Caco-2 (cell line): ENCODE measurements at places on chromosomes 6 and 20.

DNA sequence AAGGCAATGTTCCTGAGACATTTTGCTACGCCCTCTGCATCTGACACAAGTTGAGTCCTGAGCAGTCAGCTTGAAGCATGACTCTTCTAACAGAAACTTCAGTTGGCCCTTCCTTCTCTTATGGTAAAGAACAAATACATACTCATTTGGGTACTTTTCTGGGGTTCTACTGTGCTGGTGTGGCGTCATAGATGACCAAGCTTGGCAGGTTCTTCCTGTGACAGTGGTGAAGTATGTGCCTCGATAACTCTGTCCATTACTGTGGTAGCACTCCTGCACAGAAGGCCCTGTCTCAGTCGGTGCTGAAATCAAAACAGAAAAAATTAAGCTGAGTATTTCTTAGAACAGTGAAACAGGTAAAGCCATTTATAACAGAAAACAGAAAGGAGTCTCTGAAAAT, 152.5 kb downstream of the SLC22A3 start:
- DNase-seq = no peak

GRCh38 chr6:33716379-33716778, 4.9 kb upstream of the UQCC2 start:
- DNase-seq = no peak

DNA sequence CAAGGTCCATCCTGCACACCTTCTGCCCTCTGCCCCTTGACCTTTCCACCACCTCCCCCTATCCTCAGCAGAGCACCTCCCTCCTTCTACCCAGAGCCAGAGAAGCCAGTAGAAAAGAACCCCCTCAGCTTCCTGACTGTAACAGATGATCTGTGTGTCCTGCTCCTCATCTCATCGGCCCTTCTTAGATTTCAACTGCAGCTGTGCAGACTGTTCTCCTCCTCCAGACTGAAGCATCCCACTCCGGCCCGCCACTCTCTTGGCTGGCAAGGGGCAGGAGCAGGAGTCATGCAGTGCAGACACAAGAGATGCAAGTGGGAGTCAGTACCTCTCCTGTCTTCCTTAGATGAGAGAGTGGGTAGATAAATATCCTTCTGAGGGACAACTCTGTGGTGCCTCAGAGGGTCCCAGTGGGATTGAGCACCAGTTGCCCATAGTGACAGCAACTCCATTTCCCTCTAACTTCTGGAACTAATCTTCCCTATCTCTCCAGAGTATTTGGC, 163.5 kb upstream of the MLN start:
- no peak for DNase-seq

DNA sequence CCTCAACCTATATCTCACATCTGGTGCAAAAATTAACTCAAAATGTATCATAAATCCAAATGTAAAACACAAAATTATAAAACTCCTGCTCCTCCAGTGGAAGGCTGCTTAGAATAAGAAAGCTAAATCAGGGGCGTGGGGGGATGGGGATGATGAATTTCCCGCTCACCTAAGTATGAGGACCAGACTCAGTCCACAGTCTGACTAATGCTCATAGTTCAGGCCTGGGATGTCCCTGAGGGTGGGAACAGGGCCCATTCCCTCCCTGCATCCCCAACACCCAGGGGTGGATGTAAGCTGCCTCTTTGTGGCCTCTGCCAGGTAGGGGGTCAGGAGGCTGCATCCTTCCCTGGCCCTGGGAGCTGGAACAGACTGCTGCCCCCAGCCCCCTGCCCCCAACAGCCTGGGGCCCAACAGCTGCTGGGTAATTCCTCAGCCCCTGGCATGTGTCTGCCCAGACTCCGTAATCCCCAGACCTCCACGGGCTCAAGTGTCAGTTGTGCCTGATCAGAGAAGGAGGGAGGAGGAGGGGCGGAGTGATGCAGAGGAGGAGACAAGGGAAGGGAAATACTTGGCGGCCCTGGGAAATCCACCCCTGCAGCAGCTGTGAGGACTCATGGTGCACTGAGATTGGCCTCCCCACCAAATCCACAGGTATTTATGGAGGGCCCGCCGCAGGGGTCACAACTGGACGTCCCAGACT, 224.5 kb downstream of the PREX1 start:
- peak; percentile 52 for DNase-seq

GRCh38 chr6:109182578-109182977, 87.3 kb downstream of the CEP57L1 start:
- DNase-seq = peak; percentile 14

- DNase-seq = peak; percentile 28
Measured at GRCh38 chr6:154520280-154520679, 9.8 kb upstream of the CNKSR3 start.

DNA sequence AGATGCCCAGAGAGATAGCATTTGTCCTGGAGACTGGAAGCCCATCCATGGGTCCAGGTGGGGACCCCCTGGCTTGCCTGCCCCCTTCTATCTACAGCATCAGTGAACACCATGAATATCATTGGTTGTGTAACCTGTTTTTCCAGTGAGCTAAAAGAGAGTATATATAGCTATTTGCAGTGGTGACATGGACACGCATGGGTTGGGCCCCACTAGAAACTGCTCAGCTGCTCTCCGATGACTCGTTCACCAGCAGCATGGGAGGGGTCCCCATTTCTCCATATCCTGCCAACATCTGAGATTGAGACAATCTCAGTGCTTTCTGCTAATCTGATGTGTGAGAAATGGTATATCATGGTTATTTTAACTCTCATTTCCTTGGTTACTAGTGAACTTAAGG, 4.0 kb upstream of the ZC3H12D start:
- no peak for DNase-seq

- no peak for DNase-seq
Measured at GRCh38 chr20:45059022-45059728, 41.8 kb downstream of the KCNS1 start.

DNA sequence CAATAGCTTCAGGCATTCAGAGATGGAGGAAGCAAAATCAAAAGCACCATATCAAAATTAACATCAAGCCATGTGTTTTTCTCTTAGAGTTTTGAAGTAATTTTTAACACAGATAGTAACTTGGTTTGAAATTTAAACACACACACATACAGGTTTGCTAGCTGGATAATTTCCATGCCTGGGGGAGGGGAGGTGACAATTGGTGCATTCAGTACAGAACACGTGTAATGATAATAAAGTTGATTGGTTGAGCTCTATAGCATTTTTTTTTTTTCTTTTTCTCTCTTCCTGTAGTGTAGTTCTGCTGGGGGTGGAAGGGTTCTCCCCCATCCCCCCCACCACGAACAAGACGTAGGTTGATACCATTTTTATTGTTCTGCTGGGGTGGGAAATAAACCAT, 564.8 kb downstream of the LMBRD1 start:
- no peak for DNase-seq

GRCh38 chr6:41093729-41094128, 21.0 kb downstream of the NFYA start:
- DNase-seq = no peak

DNA sequence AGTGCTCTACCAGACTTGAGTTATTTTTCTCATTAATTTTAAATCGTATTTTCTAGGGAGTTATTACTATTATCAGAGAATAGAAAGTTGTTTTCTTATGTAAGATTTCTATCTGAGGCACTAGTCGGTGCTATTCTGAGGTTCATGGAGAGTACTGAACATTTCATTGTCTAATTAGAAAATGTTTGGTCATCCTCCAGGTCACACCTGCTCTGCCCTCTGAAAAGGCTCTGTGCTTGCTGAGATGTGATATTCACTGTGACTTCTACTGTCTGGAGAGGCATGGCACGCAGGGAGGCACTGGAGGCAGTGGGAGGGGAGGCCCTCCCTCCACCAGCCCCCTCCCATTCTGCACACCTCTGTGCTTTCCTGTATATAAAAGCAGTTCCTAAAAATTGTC, 3.0 kb downstream of the SYNDIG1 start:
- no peak for DNase-seq

DNA sequence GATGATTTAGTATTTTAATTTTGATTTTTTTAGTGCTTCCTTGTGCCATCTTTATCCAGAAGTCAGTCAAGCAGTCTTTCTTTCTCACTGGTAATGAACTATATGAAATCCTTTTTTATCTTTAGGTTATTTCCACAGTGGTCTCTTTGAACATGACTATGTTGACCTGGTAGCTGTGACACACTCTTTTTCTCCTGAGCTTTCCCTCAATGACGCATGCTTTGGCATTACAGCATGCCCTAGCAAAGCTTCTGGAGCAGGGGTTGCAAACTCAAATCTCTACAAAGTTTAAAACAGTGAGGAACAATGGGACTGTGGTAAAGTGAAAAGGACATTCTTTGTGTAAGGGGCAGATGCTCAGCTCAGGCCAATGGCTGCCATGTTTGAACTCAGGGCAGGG, 4.5 kb upstream of the PLAGL1 start:
- no peak for DNase-seq

GRCh38 chr6:49634836-49635218, 1.8 kb downstream of the RHAG start:
- no peak for DNase-seq

DNA sequence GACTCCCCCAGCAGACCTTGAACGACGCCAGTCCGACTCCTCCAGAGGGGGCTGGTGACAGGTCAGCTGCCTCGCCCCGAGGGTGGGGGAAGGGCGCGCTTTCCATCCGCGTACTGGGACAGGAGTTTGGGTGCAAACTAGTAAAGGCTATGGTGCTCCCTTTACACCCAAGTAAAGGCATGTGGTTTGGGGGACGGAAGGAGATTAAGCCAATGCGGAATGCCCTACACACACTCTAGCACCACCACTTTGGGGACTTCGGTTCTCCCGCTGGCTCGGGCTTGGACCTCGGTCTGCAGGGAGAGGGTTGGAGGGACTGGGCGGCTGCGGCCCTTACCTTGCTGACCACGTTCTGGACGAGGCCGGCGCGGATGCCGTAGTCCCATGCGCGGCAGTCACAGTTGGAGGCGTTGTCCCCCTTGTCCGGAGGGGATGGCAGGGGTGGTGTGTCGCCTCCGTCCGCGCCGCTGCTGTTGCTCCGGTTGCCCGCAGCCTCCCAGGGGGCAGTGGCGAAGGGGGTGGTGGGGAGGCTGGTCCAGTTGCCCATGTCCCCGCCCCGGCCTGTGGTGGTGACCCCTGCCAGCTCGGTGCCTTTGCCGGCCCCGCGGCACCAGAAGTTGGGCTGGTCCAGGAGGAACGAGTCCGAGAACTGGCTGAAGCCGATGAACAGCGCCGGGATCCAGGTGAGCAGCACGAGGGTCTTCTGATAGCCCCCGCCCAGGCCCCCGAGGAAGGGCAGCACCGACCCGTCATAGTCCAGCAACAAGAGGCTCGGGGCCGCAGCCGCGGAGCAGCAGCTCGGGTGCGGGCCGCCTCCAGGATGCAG, 1.1 kb downstream of the SLC22A23 start:
- no peak for DNase-seq

DNA sequence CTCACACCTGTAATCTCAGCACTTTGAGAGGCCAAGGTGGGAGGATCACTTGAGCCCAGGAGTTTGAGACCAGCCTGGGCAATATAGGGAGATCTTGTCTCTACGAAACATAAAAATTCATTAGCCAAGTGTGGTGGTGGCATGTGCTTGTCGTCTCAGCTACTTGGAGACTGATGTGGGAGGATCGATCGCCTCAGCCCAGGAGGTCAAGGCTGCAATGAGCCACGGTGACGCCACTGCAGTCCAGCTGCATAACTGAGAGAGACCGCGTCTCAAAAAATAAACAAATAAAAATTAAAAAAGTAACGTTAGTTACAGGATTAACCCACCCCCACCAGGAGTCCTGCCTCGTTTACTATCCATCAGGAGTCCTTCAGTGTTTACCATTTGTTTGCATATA, 345.1 kb downstream of the BTBD3 start:
- no peak for DNase-seq

- no peak for DNase-seq
Measured at GRCh38 chr6:57342148-57342669, 24.8 kb downstream of the PRIM2 start.

- DNase-seq = no peak
Measured at GRCh38 chr20:56835829-56836550, 206.9 kb downstream of the TFAP2C start.

DNA sequence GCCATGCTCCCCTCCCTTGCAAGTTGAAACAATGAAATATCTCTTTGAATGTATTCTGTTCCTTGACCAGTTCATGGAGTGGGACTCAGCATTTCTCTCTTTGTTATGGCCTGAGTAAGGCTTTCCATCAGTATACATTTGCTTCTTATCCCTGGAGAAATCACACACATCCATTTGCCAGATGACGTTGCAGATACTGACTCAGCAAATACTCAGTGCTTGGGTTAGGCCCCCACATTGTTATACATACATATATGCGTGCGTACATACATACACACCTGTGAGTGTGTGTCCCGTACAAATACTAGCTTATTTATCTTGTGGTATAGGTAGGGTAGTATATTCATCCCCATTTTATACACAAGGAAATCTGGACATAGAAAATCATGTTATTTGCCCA, 72.4 kb downstream of the PLG start:
- DNase-seq = no peak

- no peak for DNase-seq
Measured at GRCh38 chr20:50850721-50851286, 55.9 kb downstream of the BCAS4 start.

DNA sequence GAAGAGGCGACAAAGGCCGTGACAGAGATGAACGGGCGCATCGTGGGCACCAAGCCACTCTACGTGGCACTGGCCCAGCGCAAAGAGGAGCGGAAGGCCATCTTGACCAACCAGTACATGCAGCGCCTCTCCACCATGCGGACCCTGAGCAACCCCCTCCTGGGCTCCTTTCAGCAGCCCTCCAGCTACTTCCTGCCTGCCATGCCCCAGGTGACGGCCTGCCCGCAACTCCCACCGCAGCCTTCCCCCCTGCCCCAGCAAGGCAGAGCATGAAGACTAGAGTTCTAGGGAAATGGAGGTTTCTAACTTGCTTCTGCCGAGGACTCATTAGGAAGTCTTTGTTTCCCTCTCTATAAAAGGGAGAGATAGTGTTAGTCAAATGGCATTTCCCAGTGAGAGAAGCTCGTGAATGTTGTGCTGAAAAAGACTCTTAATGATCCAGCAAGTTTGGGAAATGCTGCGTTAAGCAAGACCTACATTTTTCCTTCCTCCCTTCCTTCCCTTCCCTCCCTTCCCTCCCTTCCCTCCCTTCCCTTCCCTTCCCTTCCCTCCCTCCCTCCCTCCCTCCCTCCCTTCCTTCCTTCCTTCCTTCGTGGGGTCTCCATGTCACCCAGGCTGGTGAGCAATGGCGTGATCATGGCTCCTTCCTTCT, 20.8 kb downstream of the PABPC1L start:
- no peak for DNase-seq
